Activated CD4-positive, alpha-beta T cell treated with anti-CD3 and anti-CD28 coated beads, Interleukin-2, Interleukin-6, amounts not matched to agents 100 ng/mL and 50 ng/mL, durations not matched to agents 16 hours and 8 hours (primary cell): ENCODE measurements at places on chromosomes 3 and 15.

GRCh38 chr3:132723024-132723950, 1.1 kb upstream of the NPHP3 start:
- DNase-seq = no peak

DNA sequence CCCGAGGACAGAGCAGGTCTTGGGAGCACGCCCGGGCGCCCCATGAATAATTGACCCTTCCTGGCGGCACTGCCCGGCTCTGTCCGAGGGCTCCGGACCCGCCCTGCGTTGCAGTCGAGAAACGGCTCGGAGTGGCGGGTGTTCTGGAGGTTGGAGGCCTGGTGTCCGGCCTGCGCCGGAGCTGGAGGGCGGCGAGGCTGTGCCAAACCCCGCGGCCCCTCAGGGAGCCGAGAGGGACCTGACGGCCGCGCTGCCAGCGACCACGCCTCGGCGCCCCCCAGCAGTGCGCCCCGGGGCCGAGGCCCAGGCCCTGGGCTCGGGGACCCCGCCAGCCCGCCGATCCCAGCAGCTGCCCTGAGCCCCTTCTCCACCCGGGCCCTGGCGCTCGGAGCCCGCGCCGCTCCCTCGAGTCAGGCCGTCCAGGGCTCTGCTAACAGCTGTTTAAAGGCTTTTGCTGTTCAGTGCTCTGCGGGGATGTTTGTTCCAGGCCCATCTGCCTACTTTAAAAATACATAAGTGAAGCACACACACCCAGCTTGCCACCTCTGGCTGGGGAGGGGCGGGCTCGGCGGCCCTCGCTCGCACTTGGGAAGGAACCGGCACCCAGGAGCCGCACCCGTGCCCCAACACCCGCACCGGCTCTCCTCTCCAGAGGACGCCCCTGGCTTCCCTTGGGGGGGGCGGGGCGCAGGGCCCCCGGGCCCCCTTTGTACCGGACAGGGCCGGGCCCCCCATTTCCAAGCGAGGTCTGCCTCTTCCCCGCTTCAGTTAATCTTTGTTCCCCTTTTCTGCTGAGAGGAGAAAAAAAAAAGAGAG, 730 bp upstream of the ZNF710 start:
- no peak for DNase-seq

- DNase-seq = no peak
Observed at GRCh38 chr15:69496001-69496400, 43.4 kb downstream of the RPLP1 start.

- DNase-seq = no peak
Observed at GRCh38 chr3:107216711-107217110, 160.5 kb upstream of the CCDC54 start.

DNA sequence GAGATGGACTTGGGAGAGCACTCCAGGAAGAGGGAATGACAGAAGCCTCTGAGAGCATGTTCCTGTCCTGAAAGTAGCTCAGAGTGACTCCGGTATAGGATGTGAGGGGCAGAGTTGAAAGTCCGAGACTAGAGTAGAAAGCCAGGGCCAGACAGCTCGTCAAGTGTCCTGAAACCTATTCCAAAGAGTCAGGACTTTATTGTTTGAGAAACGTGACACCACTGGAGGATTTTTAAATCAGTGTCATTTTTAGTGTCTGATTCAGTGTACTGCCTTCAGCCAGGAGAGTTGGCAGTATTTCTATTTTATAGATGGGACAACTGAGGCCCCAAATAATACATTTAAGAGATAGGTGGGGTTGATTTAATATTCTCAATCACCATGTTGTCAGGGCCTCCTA, 1.6 kb upstream of the RBMS3 start:
- DNase-seq = no peak

- no peak for DNase-seq
Observed at GRCh38 chr3:56111606-56112304, 356.5 kb downstream of the ERC2 start.

GRCh38 chr3:71066356-71066755, 517.2 kb downstream of the FOXP1 start:
- DNase-seq = peak; percentile 63

DNA sequence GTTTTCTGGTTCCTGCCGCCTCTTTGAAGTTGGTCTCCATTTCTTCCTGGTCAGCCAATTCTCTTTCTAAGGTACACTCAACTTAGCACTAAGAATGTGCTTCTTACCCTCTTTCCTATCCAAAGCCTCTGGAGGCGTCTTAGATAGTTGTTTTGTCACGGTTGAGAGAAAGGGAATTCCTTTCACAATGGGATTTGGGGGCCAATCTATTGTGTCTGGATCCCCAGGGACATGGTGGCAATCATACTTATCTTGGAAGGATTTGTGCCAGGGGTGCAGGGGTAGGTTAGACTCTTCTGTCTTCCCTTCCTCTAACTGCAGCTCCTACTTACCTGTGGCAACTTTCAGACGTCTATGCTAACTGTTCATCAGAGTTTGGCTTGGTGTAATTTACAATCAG, 287.1 kb downstream of the SOX2 start:
- DNase-seq = no peak

DNA sequence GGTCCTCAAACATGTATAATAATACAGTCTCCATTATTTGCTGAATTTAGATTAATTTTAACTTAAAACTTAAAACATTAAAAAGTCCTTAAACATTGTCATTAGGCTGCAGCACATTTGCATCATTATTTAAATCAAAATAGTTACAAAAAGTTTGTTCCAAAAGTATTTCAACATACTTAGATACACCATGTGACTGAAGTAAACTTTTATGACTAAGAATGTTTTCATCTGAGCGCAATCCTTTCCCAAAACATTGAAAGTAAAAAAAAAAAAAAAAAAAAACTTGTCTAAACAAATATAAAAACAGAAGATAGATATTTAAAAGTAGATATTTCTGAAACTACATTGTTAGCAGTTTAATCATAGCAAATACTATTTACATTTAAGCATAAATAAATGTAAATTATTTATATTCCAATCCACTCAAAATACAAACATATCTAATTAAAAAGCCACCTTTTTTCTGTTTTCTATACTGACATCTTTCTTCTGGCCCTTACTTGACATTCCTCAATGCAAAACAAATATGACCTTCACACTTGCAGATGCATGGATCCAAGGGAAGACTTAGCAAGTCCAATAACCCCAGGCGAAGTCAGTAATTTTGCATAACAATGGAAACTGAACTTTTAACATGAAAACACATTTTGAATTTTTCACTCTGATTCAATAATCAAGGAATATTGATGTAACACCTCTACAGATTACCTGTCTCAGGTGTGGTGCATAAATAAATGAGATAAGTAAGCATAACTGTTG, 10.3 kb downstream of the FAM227B start:
- no peak for DNase-seq

DNA sequence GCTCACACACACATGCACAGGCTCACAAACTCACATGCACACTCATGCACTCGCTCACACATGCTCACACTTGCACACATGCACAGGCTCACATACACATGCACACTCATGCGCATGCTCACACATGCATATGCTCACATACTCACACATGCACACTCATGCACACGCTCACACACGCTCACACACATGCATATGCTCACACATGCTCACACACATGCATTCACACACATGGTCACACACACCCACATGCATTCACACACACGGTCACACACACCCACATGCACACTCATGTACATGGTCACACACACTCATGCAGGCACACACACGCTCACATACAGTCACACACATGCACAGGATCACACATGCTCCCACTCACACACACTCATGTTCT, 132.8 kb upstream of the SMAD3 start:
- no peak for DNase-seq

- DNase-seq = peak; percentile 56
Observed at GRCh38 chr3:186871403-186871924, 29.0 kb downstream of the ADIPOQ start.

GRCh38 chr15:78651007-78651406, 10.0 kb upstream of the CHRNB4 start:
- DNase-seq = no peak

GRCh38 chr3:72055436-72055835, 270.5 kb upstream of the PROK2 start:
- no peak for DNase-seq

- DNase-seq = no peak
Observed at GRCh38 chr3:131702146-131702545, 199.4 kb upstream of the MRPL3 start.

GRCh38 chr15:95119041-95119610, 887.8 kb downstream of the MCTP2 start:
- no peak for DNase-seq

- DNase-seq = no peak
Observed at GRCh38 chr3:16332904-16333426, 68.0 kb downstream of the OXNAD1 start.

GRCh38 chr3:37295925-37296324, 121.5 kb upstream of the LRRFIP2 start:
- DNase-seq = peak; percentile 23

- no peak for DNase-seq
Observed at GRCh38 chr15:54298396-54298795, 320.2 kb downstream of the UNC13C start.

GRCh38 chr3:195768414-195768813, 43.3 kb downstream of the MUC4 start:
- no peak for DNase-seq

GRCh38 chr15:88748651-88749050, 54.6 kb upstream of the ACAN start:
- DNase-seq = no peak

GRCh38 chr3:126339466-126339865, 17.7 kb downstream of the KLF15 start:
- DNase-seq = no peak

DNA sequence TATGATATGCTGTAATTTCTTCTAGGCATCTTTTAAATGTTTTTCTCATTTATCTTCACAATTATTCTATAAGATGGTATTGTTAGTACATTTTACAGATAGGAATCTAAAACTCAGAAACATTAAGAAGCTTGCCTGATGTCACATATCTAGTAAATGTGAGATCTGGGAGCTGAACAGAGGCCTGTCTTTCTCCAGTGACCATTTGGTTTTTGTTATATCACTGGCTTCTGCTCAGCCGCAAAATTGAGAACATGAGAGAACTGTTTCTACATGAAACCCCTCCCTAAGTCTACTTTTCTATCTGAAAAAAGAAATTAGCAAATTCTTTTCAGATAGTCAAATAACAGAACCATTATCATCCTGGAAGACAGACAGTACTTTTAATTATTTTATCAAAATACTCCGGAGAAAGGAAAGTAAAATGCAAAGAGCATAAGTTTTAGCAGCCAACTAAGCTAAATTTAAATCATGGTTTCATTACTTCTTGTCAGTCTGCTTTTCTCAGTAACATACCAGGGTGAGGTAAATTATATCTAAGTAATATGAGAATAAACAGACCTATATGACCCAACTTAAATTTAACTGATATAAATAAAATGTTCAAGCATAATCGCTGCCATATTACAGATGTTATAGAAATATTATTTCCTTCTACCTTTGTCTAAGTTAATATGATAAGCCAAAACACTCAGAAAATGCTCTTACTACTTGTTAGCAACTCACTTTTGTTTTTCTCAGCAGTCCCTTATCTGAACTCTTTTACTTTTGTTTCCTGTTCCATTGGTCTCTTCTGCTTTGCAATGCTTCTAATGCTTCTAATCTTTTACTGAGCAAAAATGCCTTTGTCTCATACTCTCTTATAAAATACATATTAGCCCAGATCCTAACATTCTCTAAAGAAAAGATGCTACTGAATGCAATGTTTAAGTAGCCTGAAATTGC, 68.0 kb upstream of the MBNL1 start:
- DNase-seq = no peak

DNA sequence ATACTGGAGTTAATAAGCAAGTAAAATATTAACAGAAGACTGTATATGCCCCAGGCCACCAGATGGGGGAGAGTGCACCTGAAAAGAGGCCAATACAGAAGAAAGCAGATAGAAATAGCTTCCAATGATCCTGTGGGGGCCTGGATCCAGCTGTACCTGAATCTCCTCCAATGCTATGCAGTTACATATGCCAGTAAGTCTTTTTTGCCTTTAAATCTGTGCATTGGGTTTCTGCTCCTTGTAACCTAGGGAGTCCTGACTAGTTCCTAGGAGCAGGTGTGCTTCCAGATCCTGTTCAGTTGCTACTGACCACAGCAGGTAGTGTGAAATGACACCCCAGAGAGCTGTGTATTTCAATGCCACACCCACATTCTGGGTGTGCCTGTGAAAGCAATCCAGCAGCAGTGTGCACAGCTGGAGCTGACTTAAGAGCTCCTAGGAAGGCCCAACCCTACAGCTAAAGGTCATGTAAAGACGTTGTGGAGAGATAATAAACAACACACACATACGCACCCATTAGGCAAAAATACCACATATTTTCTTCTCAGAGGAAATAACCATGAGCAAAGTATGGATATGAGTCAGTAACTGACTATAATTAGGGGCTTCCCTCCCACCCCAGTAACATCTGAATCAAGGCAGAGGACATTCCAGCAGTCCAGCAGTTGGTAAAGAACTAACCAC, 62.2 kb upstream of the AKAP13 start:
- DNase-seq = peak; percentile 73
